ENCODE measurements at places on chromosomes 12 and 14.

DNA sequence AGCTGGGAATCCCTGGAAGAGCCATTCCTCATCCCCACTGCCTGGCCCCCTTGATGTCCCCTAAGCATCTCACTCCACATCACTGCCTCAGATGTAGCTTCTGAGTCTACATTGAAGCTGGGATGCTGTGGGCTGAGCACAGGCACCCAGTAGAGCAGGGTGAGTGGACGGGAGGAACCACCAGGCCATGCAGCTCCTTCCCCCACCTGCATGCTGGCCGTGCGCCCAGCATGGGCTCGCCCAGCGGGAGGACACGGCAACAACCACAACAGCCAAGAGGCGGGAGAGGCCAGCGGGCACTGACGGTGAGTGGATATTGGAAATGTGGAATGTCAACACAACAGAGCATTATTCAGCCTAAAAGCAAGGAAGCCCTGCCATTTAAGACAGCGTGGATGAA is 310.9 kb downstream of the ADGRD1 start:
- DNase-seq, result no peak

DNA sequence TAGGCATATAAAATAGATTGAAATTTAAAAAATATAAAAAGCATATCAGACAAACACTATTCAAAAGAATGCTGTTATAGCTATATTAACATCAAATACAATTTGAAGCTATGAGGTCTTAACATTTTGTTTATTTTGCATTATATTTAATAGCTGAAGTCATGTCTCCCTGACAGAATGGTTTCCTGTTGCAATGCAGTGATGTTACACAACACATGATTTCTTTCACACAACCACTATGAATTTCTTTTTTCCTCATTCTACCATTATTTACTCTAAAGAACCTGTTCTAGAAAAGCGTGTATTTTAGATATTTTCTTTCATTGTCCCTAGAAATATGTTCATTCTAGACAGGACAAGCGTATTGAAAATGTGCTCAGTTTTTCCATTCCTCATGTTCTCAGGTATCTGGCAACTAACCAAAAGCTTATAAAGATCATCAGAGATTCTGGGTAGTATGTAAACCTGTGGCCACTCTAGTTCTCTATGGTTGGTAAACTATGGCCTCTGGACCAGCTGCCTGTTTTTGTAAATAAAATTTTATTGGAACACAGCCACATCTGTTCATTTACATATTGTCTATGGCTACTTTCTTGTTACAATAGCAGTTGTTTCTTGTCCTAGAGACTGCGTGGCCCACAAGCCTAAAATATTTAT is 183.8 kb downstream of the FOXA1 start:
- peak; percentile 19 for DNase-seq

DNA sequence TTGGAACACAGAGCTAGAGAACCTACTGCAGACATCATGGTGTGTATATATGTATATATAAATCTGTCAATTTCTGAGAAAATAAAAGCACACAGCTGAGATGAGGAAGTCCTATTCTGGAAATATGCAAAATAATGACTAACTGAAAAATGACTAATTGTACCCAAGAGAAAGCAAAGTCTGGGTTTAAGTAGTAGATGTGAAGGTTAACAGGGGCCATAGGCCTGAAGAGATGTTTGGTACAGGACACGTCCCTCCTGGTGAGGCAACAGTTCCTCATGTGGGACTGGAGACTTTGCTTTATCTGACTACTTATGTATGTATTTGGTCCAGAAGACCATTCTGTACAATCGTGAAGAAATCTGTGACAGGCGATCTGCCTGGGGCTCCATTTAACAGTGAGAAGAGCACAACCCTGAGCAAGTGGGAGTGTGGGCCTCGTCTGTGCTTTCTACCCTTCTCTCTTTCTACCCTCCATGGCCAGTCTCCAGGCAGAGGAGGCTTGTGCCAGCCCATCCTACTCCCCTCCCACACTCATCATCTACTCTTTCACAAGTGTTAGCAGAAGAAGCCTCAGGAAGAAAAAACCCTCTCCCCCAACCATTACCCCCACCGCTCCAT is 67.5 kb downstream of the SLC41A2 start:
- no peak for DNase-seq

- peak; percentile 87 for DNase-seq
These were observed 57.1 kb downstream of the NIN start for GRCh38 chr14:50773632-50774541.

DNA sequence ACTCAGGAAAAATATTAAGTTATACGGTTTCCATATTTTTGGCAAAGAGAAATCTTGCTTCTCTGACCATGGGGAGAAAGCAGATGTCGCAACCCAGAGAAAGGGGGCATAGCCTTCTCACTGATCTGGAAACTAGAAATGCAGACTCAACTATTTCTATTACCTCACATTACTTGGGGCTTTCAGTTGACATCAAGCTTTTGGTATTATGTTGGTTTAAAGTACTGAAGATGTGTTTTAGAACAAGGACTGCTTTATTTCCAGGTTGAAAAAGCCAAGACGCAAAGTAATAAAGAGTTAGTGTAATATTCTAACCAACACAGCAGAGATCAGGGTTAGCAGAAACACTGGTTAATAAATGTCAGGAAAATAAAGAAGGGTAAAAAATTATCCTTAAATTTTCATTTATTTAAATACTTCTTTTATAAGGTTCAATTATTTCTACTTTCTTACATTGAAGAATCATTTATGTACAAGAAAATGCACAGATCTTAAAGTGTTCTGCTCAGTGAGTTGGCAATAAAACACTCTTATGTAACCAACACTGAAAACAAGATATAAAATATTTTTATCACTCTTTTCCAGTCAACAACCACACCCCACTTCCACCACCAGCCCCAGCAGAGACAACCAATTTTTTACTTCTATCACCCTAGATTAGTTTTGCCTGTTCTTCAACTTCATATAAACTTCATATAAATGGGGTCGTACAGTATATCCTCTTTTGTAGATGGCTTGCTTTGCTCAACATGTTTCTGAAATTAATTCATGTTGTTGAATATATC is 26.0 kb downstream of the DCP1B start:
- DNase-seq, result peak; percentile 79

GRCh38 chr12:26891704-26892103 is 46.1 kb downstream of the INTS13 start:
- no peak for DNase-seq

GRCh38 chr12:94157981-94158411 is 9.6 kb downstream of the PLXNC1 start:
- DNase-seq, result no peak

GRCh38 chr14:53564870-53565269 is 391.8 kb downstream of the BMP4 start:
- DNase-seq, result no peak

DNA sequence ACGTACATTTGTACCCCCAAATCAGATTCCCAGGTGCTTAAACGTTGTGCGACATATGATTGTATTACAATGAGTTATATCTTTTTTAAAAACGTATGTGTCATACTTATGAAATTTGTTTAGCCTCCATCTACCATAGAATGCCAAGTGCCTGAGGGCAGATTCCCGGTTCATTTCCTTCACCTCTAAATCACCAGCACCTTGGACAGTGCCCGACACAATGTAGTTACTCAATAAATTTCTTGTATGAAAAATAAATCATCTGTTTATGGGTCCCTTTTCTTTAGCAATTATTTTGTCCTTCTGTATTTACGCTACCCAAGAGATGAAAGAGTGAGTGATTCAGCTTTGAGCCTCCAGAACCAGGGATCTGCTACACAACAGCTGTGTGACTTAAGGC is 157.4 kb downstream of the TBX5 start:
- DNase-seq, result no peak

- no peak for DNase-seq
These were observed 13.9 kb upstream of the LRTM2 start for GRCh38 chr12:1806301-1807086.

DNA sequence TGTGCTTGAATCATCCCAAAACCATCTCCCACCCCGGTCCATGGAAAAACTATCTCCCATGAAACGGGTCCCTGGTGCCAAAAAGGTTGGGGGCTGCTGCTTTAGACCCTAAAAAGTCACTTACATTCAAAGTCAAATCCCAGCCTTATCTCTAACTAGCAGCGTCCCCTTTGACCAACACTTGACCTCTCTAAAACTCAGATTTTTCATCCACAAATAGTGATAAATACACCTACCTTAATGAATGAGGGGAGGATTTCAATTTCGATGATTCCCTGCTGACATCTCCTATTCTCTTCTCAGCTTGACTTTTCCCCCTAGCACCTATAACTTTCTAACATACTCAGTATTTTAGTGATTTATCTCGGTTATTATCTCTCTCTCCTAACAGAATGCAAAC is 137.3 kb downstream of the BTG1 start:
- no peak for DNase-seq

- no peak for DNase-seq
These were observed 159.0 kb downstream of the KICS2 start for GRCh38 chr12:64063121-64063520.

DNA sequence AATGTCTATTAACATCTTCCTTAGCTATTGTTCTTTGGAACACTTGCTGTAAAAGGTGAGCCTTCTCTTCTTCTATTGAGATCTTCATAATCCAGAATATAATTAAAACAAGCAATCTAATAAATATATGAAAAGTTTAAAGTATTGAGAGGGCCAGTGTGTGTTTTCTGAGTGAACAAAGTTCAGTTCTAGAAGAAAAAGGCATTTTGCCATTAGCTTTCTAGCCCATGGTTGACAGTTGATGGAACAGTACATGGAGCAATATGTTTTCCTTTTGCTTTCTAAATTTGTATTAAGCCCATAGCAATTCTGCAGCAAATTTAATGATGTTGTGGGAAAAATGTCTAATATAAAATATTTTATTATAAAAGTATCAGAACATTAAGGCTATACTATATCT is 853.0 kb downstream of the TRHDE start:
- no peak for DNase-seq

- DNase-seq, result no peak
These were observed 129.2 kb upstream of the EEA1 start for GRCh38 chr12:93058280-93058679.

- peak; percentile 91 for DNase-seq
These were observed 58.9 kb upstream of the PLEKHG3 start for GRCh38 chr14:64645220-64645892.

- no peak for DNase-seq
These were observed 53.6 kb downstream of the SPATA7 start for GRCh38 chr14:88439088-88439487.

- no peak for DNase-seq
These were observed 680.3 kb downstream of the MED13L start for GRCh38 chr12:115597157-115597712.

DNA sequence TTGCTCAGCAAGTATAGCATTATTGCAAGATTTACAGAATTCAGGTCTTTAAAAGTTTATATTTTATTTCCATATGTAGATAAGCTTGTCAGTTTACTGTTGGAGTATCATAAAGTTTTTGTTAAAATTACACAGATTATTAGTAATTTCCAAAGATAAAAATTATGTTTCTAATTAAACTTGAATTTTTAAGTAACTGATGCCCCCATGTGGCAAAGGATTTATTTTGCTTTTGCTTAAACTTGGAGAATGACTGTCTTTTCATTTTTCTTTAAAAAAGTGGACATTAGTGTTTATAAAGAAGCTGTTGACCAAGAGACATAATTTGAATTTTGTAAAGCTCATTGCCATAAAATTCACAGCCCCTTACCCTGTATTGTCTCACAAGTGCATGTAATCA is 45.8 kb downstream of the ETNK1 start:
- DNase-seq, result peak; percentile 56

- DNase-seq, result no peak
These were observed 267.3 kb upstream of the SYT10 start for GRCh38 chr12:33706927-33707326.

- DNase-seq, result peak; percentile 40
These were observed 932.3 kb downstream of the FLRT2 start for GRCh38 chr14:86462193-86462753.

DNA sequence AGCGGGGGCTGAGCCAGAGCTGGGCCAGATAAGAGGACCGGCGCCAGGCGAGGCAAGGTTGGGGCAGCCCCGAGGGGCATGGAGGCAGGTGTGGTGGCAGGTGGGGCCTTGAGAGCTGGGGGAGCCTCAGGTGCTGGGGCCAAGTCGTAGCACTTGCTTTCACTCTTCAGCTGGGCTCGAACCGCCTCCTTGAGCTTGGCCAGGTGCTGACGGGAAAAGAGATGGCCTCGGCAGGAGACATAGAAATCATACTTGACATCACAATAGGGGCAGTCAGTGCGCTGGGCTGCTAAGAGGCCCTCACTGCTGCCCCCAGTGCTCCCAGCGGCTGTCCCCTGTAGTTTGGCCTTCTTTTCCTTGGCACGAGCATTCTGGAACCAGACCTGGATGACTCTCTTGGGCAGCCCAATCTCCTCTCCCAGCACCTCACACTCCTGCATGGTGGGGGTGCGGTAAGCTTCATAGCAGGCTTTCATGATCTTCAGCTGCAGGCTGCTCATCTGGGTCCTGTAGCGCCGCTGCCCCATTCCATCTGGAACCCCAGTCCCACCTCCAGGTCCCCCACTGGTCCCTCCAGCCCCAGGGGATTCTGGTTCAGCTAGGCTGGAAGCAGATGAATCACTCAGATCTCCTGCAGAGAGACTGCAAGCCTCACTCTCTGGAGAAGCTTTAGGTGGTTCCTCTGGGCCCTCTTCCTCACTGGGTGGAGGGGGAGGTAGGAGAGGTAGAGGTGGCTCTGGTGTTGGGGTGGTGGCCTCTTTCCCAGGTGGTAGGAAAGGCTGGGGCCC is 28.1 kb downstream of the ZFHX2 start:
- no peak for DNase-seq

- no peak for DNase-seq
These were observed 953.8 kb downstream of the TRHDE start for GRCh38 chr12:73225941-73226340.

GRCh38 chr12:68036642-68037041 is 47.4 kb downstream of the IFNG-AS1 start:
- no peak for DNase-seq

DNA sequence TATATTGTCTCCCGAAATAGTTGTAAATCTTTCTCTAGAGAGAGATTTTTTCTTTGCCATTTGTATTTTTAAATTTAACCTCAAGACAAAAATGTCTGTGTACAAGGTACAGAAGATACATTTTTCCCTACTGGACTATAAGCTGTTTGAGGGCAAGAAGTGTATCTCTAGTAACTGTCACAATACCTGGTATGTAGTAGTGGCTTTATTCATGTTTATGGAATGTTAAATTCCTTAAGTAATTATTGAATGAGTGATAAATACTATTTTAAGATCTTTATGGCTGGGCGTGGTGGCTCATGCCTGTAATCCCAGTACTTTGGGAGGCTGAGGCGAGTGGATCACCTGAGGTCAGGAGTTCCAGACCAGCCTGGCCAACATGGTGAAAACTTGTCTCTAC is 24.4 kb upstream of the CDK17 start:
- no peak for DNase-seq

GRCh38 chr14:54881761-54882401 is 20.7 kb downstream of the GCH1 start:
- DNase-seq, result peak; percentile 40

GRCh38 chr12:10130042-10130441 is at the start of gene CLEC7A:
TSS of gene CLEC7A (minus strand) at chr12:10130199. CDS start at chr12:10130082, 117 bp downstream.
- DNase-seq, result no peak

- no peak for DNase-seq
These were observed 12.5 kb downstream of the PGAM5 start for GRCh38 chr12:132723015-132723763.

GRCh38 chr12:88633312-88633711 is 53.0 kb upstream of the KITLG start:
- peak; percentile 56 for DNase-seq

Measured in adipocyte (in vitro differentiated cells).